Inflammatory macrophage (primary cell): ENCODE measurements at places on chromosomes 16 and 17.
A peak's percentile ranks its signal among the peaks of the same experiment; 100 is the strongest.

DNA sequence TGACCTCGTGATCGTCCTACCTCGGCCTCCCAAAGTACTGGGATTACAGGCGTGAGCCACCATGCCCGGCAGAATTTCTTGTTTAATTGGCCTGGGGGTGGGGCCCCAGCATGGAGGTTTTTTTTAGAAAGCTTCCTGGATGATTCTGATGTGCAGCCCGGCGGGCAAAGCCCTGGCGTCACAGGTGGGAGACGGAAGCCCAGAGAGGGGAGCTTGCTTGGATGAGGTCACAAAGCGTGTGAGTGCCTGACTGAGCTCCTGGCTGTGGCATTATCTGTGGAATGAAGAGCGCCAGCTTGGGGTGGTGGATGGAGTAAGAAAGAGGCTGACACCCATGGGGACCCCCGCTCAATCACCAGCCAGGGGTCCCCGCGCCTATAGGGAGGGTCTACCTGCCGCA lies 4.1 kb downstream of the VASN start:
- DNase-seq = no peak

GRCh38 chr17:17693253-17694168 lies 12.3 kb downstream of the RAI1 start:
- DNase-seq = peak; percentile 12

DNA sequence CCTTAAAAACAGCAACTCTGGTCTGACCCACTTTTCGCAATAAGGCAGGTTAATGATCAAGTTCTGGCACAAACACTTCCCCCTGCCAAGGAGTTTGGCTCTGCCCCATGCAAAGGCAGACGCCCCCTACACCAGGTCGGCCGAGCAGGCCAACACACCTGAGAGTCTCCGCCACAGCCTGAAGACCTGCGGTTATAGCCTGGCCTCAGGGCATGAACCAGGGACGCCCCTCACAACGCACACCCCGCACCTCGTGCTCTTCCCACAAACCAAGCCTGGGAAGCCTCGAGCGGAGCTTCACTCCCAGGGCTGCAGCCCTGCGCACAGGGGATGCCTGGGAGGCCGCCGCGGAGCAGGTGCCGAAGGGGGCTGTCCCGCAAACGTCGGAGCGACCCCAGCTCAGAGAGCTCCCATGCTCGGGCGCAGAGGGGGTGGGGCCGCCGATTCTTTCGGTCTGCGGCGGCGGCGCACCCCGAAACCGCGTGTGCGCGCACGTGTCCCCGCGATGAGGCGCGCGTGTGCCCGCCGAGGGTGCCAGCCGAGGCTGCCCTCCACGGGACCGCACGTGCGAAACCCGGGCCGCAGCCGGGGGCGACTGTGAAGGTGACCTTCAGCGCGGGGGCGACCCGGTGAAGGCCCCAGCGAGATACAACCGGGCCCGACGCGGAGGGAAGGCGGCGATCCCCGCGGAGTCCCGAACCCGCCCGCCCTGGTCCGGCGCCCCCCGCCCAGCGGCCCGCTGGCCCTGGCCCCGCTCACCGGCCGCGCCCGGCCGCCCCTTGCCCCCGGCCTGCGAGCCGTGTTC lies 559 bp downstream of the CLUH start:
- peak; percentile 12 for DNase-seq

DNA sequence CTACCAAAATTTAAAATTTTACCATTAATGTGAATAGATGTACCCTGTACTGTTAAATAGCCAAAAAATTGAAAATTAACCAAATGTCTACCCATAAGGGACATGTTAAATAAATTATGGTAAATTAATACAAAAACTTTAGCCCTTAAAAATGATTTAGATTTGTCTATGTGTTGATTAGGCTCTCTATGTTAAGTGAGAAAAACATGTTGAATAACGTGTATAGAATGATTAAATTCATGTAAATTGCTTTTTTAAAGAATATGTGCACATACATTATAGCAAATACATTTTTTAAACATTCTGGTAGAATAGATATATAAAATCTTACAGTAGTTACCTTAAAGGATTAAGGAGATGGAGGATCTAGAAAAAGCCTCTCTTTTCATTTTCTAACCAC lies 59.5 kb downstream of the BRIP1 start:
- no peak for DNase-seq

DNA sequence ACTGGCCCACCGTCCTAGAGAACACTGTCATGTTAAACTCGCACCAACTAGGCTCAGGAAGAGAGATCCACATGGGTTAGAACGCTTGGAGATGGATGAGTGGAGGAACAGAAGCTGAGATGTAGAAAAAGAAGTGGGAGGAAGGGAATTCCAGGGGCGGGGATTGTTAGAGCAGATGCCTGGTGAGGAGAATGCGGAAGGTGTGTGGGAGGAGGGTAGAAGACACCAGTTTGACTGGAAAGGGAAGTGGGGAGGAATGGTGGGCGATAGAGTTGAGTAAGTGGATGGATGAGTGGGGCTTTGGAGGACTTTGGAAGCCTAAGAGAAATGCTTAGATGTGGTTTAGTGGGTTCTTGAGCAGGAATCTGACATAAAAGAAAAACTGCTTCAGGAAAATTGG lies 37.4 kb downstream of the DHX38 start:
- DNase-seq = peak; percentile 98

DNA sequence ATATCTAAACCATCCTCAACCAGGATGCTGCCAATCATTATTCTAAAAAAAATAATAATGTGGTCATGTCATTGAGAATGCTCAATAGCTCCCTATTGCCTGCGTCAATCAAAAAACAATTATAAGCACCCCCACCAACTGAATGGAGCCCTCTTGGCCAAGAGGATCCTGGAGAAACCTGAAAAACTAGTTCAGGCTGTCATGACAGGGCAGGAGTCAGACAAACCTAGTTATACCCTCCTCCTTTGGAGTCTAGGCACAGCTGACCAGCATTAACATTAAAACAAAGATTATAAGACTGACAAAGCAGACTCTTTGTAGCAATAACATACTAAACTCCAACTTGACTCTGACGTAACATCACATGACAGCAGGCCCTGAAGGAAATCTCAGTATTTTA lies 119.2 kb upstream of the CCL2 start:
- no peak for DNase-seq

DNA sequence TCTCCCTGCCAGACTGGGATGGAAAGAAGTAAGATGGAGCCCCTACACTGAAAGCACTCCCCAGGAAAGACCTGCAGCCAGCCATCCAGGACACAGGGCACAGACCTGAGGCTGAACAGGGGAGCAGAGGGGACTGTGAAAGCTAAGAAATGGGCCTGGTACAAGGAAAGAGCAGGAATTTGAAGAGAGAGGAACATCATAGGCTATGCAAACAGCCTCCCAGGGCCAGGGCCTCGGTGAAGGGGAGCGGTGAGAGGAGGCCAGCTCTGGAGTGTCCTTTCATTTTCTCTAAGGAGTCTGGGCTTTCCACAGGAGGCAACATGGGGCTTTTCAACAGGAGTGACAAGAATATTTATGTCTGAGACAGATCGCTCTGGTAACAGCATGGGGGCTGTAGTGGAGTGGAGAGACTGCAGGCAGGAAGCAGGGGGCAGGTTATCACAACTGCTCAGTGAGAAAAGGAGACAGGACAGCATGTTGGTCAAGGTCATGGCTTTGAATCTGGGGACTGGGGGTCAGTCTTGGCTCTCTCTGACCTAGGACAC lies 50.1 kb downstream of the TOM1L2 start:
- no peak for DNase-seq

DNA sequence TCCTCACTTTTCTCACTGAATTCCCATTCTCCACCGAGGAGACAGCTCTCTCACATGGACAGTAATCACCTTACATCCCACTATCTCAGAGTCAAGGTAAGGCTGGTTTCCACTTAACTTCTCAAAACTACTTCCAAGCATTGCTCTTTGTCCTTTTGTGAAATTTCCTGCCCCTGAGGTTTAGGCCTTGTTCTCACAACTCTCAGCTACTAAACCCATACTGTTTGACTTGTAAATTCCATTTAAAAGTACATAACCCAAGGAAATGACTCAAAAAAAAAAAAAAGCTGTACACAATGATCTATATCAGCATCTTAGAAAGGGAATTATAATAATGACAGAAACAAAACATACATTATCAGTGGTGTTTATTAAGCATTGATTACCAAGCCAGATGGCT lies 8.8 kb downstream of the CDC27 start:
- no peak for DNase-seq

DNA sequence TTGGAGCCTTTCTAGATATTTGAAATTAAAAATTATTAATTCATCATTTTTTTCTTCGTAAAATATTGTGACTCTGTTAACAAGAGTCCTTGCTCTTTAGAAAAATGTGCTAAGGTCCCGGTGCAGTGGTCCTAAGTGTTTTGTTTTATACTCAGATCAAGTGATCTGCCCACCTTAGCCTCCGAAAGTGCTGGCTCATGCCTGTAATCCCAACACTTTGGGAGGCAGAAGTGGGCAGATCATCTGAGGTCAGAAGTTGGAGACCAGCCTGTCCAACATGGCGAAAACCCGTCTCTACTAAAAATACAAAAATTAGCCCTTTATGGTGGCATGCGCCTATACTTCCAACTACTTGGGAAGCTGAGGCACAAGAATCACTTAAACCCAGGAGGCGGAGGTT lies 82.6 kb upstream of the LGALS9 start:
- DNase-seq = no peak

DNA sequence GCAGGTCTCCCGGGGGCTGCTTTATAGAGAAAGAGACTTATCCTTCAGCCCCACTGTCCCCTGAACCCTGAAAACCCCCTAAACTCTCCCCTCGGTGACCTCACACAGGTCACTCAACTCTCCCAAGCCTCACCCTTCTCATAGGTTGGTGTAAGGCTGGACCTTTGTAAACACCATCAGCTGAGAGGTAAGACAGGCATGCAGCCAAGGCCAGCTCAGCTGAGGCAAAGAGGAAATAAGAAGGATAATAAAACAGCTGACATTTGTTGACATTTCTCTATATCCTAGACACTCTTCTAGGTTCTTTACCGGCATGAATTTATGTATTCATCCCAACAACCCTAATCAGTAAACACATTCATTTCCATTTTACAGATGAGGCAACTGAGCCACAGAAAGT lies 134.3 kb downstream of the CCT6B start:
- DNase-seq = no peak

DNA sequence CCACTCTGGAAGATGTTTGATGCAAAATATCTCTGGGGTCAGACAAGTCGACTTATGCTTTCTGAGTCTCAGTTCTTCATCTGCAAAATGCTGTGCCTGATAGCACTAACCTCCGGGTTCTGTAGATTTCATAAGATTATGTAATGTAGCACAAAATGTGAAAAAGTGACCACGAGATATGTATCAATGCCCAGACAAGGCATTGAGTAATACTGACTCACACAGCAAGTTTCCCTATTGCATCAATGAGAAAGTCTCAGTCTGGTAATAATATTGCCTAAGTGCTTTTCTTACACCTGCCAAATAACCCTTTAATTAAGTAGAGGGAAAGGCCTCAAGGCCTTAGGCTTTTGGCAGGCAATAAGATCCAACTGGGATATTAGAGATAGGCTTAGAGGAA lies 41.4 kb upstream of the MMP2 start:
- DNase-seq = peak; percentile 87

- DNase-seq = no peak
These were observed 205.7 kb upstream of the CPHXL start for GRCh38 chr16:75931970-75932369.

GRCh38 chr16:67645397-67646121 lies 615 bp downstream of the CARMIL2 start:
- no peak for DNase-seq
